ENCODE measurements at places on chromosomes 3 and 15.
A peak's percentile ranks its signal among the peaks of the same experiment; 100 is the strongest.

DNA sequence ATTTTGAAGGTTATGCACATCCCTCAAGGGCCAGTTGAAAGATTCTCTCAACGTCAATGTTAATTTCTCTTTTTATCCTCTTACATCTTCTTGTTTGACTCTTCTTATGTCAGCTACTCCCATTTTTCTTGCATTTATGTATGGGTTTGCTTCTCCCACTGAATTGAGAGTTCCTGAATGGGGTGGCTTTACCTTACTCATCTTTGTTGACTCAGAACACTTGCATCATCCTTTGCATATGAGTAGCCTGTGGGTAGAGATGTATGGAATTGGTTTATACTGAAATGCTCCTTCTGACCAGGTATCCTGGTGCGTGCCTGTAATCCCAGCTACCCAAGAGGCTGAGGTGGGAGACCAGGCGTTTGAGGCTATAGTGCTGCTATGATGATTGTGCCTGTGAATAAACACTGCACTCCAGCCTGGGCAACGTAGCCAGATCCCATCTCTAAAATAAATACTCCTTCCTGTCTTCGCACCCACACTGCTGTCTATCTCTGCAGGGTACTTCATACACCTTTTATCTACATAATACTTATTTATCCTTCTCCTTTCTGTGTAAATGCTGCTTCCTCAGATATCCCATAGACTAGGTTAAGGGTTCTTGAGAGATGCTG is 123.6 kb upstream of the DPH6 start:
- no peak for DNase-seq

- DNase-seq: peak; percentile 20
Observed at GRCh38 chr3:192850451-192850981, 67.1 kb downstream of the MB21D2 start.

GRCh38 chr3:47838503-47838902 is 35.6 kb downstream of the DHX30 start:
- DNase-seq: no peak

DNA sequence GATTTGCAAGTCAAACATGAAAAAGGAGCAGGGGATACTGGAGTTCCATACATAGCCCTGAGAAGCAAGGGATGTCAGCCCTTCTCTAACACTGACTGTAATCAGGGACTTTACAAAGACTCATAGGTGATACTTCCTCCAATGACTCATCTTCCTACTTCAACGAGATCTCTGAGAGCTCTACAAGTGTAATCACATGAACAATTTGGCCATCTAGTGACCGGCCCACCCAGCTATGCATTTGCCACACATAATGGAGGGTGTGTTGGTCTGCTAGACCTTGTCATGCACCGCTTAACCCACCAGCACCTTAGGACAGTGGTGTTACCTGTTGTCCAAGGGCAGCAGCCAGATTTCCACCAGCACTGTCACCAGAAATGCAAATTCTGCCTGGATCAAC is 75.3 kb downstream of the NCEH1 start:
- no peak for DNase-seq

GRCh38 chr15:90028376-90028944 is 27.3 kb downstream of the ZNF710 start:
- DNase-seq: no peak

DNA sequence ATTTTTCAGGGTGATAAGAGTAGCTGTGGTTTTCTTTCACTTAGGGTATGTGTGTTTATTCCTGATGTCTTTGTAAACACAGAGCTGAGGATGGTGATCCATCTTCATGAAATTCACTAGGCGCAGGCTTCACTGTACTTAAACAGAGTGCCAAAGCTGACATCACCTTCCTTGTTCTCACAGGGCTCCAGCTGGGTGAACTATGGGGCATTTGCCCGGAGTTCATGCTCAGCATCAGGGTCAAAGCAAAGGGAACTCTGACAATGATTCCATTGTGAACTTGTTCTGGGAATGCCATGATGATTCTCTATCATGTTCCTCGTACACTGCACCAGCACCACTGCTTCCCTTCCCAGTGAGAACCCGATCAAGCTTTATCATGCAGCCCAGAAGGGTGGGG is 184.8 kb upstream of the P2RY1 start:
- no peak for DNase-seq

DNA sequence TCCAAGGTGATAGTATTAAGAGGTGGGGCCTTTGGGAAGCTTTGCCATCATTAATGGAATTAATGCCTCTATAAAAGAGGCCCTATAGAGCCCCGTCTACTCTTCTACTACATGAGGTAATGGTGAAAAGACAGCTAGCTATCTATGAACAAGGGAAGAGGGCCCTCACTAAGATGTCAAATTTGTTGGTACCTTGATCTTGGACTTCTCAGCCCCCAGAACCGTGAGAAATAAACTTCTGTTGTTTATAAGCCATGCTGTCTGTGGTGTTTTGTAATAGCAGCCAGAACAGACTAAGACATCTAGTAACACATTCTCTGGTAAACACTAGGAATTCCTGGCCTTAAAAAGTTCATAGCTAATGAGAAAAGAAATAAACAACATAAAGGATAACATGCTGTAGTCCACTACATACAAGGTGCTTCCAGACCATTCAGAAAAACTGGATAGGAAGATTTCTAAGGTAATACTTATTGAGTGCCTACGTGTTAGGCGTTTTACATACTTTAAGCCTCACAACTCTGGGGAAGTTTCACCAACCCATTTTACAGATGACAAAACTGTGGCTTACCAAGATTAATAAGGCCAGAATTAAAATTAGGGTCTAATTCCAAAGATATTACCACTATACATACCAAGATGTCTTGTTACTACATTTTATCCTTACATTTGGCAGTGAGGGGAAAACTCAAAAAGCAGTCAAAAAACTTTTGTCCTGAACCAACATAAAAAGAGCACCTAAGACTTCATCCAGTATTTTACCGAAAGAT is 3.2 kb downstream of the UBE3A start:
- DNase-seq: no peak

- no peak for DNase-seq
Observed at GRCh38 chr3:33420966-33421365, 19.2 kb downstream of the UBP1 start.

GRCh38 chr3:107227091-107227490 is 150.1 kb upstream of the CCDC54 start:
- no peak for DNase-seq

DNA sequence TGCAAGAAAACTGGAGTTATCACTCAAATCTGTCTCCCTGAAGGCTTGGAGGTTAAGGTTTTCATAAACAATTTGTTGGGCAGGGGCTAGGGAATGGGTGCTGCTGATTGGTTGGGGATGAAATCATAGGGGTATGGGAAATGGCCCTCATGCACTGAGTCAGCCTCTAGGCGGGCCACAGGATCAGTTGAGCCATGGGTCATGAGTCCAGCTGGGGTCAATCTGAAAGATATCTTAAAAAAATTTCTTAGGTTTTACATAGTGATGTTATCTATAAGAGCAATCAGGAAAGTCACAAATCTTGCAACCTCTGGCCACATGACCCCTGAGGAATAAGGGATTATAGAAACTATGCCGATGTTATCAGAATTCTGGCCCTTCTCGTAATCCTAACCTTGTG is 491.7 kb downstream of the ZIC1 start:
- DNase-seq: no peak

GRCh38 chr3:159273070-159273469 is 471.2 kb downstream of the MFSD1 start:
- no peak for DNase-seq

DNA sequence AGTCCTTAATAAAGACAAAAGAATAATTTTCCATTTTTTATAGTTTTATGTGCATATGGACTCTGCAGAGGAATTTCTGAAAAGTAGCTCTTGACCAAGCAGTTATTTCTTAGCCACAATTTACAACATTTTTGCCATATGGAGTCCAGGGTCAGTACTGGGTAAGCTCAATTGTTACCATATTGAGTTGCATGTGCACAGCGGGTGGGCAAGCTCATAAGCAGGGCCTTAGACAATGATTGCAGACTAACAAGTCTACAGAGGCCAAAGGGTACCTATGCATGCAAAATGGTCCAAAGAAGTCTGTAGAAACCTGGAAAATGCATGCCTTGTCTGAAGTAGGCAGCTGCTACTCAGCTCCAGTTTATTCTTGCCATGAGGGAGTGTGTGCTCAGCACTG is 19.0 kb upstream of the ARHGEF26 start:
- no peak for DNase-seq

- DNase-seq: no peak
Observed at GRCh38 chr3:39378088-39378487, 5.1 kb upstream of the SLC25A38 start.

GRCh38 chr3:46661776-46662766 is 31.4 kb downstream of the ALS2CL start:
- DNase-seq: no peak

DNA sequence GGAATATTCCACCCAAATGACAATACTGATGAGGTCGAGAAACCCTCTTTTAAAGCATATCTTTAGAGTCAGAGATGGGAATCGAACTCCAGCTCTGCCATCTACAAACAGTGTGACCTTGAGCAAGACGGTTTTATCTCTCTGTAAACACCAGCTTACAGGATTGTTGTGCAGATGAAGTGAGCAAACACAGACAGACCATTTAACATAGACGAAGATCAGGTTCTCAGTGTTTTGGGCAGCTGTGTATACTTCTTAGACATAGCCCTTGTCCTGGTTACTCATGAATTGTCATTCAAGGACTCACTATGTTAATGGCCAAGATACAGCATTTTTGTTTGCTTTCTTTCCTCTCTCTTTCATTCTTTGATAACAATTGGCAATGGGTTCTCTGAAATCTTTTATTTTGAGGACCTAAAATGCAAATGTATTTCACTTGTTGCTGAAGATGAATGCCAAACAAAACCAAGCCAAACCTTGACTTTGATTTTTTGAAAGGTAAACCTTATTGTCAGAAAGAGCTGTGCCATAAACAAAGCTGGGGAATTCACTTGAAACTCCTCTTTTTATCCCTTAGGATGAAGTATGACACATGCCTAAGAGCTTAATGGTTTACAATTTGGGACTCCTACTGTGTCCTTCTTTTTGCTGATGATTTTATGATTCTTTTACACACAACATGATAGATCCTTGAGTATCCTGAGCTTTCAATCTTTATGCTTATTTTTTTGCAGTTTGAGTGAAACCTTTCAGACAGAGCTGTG is 250.0 kb upstream of the PDZRN3 start:
- no peak for DNase-seq

GRCh38 chr15:42082141-42082540 is 12.2 kb downstream of the PLA2G4D start:
- no peak for DNase-seq

GRCh38 chr15:80640531-80641121 is 54.5 kb upstream of the ABHD17C start:
- DNase-seq: no peak

DNA sequence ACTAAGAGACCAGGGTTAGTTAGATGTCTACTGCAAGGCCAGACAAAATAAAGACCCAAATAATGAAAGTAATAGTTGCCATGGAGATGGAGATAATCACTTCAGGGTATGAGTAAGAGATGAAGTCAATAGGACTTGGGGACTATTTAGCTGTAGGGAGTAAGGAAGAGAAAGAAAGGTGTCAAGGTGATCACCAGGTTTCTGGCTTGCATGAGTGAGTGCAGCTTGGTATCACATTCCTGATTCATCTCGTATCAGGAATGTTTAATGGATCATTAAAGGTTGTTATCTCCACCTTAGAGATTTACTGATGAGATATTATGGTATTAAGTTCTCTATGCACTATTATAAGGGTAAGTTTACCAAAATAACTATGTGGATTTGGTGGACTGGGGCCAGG is 357.4 kb upstream of the ATP11B start:
- no peak for DNase-seq

DNA sequence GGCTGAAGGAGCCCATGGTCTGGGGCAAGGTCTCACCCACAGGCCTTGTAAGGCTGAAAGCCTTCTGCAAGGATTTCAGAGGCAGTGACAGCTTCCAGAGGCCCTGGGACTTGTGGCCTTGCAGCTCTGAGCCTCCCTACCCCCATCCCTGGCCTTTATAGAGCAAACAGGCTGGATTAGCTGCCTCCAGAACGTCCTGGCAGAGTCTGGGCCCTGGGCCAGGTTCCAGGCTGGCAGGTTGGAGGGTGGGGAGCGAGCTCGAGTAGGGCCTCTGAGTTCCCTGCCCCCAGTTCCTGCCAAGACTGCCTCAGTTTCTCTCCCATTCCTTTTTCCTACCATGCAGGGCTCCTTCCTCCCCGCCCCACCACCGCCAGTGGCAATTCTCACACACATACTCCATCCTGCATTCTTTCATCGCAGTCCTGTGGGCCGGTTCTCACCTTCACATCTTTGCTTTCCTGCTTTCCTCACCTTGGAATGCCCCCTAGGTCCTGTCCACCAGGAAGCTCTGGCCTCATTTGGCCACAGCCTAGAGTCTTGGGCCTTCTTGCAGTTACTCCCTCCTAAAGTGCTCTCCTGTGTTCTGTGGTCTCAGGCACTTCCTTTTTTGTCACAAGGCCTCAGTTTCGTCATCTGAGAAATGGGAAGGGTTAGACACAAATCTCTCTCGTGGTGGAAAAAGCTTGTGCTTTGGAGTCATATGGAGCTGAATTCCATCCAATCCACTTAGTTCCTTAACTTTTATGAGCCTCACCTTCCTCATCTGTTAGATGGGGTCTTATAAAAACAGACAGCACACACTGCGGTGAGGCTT is 2.7 kb downstream of the LMAN1L start:
- no peak for DNase-seq

DNA sequence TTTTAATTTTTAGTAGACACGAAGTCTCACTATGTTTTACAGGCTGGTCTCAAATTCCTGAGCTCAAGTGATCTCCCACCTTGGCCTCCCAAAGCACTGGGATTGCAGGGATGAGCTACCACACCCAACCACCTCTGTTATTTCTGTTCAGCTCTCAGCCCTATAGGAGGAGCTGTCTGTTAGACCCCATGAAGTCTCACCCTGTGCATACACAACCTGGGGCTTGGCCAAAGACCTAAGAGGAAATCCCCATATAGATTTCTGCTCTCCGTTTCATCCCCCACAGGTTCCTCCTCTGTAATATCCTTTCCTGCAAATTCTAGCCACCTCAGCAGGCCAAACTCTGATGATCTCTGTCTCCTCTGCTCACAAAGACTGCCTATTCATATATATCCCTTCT is 56.6 kb upstream of the CTDSPL2 start:
- DNase-seq: no peak

Measured in stimulated activated CD8-positive, alpha-beta memory T cell treated with anti-CD3 and anti-CD28 coated beads, Interleukin-2, amount 100 ng/mL, for 48 hours (primary cell).